Ovary (tissue), 10 donors: ENCODE measurements at places on chromosomes 6 and 20. TPM values are rescaled to one million over a fixed set of nuclear protein-coding genes. Genes with fewer than 3 reads are reported as not detected.

- H3K27me3 ChIP-seq = no peaks in the 10 kb centered on the region
- H3K36me3 ChIP-seq = no peaks in the 10 kb centered on the region
- no peak overlapping the region for H3K27ac ChIP-seq
- no peaks in the 10 kb centered on the region for H3K4me1 ChIP-seq
- H3K4me3 ChIP-seq = no peak overlapping the region
These were observed 80.4 kb upstream of the RIPOR2 start for GRCh38 chr6:25016014-25016720.

- H3K27ac ChIP-seq = peak overlapping the region; percentile 18
- H3K27me3 ChIP-seq = no peaks in the 10 kb centered on the region
- no peak overlapping the region for H3K4me3 ChIP-seq
- no peak for DNase-seq
- H3K4me1 ChIP-seq = peaks cover 21% of the 10 kb centered on the region
These were observed 5.8 kb downstream of the IFNGR1 start for GRCh38 chr6:137213331-137213740.

DNA sequence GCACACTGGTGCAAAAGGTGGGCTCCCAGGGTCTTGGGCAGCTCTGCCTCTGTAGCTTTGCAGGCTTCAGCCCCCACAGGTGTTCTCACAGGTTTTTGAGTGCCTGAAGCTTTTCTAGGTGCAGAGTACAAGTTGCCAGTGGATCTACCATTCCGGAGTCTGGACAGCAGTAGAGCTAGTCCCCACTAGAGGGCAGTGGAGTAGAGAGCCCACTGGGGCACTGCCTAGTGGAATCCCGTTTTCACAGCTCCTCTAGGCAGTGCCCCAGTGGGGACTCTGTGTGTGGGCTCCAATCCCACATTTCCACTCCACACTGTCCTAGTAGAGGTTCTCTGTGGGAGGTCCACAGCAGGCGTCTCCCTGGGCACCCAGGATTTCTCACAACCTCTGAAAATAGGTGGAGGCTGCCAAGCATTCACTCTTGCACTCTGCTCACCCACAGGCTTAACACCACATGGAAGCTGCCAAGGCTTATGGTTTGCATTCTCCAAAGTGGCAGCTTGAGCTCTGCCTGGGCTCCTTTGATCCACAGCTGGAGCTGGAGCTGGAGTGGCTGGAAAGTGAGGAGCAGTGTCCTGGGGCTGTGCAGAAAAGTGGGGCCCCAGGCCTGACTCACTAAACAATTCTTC lies 86.3 kb upstream of the PROKR2 start:
- no peak overlapping the region for H3K27ac ChIP-seq
- no peaks in the 10 kb centered on the region for H3K4me1 ChIP-seq
- no peak overlapping the region for H3K4me3 ChIP-seq
- no peak for DNase-seq
- H3K27me3 ChIP-seq = no peaks in the 10 kb centered on the region

- no peak overlapping the region for H3K4me3 ChIP-seq
- H3K27ac ChIP-seq = no peak overlapping the region
- H3K36me3 ChIP-seq = no peaks in the 10 kb centered on the region
- H3K27me3 ChIP-seq = no peaks in the 10 kb centered on the region
- DNase-seq = no peak
- H3K4me1 ChIP-seq = peaks cover 6% of the 10 kb centered on the region
These were observed 3.6 kb downstream of the FBXL4 start for GRCh38 chr6:98944168-98944567.

DNA sequence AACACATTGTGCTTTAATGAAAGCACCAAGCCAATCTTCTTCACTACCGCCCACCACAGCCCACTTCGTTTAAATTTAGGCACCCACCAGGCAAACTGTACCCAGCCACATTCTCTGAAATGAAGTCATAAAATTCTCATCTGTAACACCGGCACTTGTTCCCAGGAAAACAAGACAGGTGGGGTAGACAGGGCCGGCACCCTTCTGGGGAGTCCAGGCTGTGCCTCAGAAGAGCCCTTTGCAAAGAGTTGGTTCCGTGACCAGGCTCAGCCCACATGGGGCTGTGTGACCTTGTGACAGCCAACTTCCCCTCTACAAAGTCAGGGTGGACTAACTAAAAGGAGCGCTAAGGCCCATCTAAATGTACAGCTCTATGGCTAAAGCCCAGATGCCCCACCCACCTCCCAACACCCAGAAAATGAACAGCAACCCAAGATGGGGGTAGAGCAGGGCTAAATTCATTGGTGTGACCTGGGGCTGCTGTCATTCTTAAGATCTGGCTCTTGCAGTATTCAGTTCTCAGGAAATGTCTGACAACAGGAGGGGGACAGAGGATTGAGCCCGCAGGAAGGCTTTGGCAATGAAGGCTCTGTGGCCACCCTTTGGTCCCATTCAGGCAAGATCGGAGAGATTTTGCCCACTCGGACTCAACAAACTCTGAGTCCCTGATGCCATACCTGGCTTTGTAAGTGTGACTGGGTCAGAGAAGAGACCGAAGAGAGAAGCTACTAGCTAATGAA lies 56.7 kb downstream of the TRERF1 start:
- H3K4me1 ChIP-seq = no peaks in the 10 kb centered on the region
- H3K27ac ChIP-seq = no peak overlapping the region
- H3K36me3 ChIP-seq = no peaks in the 10 kb centered on the region
- H3K27me3 ChIP-seq = no peaks in the 10 kb centered on the region

The SCRT2 gene
- not detected for total RNA-seq

- H3K27me3 ChIP-seq = no peaks in the 10 kb centered on the region
- H3K27ac ChIP-seq = no peak overlapping the region
- no peaks in the 10 kb centered on the region for H3K4me1 ChIP-seq
- no peaks in the 10 kb centered on the region for H3K36me3 ChIP-seq
- DNase-seq = no peak
These were observed 458.7 kb upstream of the HSF2 start for GRCh38 chr6:121940728-121941127.

GRCh38 chr20:15411781-15412180 lies 1074.4 kb upstream of the FLRT3 start:
- no peak overlapping the region for H3K27ac ChIP-seq
- no peaks in the 10 kb centered on the region for H3K27me3 ChIP-seq
- DNase-seq = no peak
- no peaks in the 10 kb centered on the region for H3K36me3 ChIP-seq
- H3K4me3 ChIP-seq = no peak overlapping the region

DNA sequence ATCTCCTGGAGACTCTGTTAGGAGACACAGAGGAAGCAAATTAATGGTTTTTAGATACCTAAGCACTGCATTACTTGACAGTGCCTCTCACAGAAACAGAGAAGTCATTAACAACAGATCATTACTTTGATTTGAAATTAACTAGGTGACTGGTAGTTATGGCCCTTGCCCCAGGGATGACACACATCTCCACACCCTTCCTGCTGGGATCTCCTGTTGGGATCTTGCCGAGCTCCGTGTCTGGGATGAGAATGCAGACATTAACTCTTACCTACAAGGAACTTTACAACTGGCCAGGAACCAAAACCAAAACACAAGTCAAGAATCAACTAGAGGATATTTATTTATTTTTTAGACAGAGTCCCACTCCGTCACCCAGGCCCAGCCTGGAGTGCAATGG lies 2.2 kb upstream of the PRELID3B start:
- H3K4me1 ChIP-seq = peaks cover 8% of the 10 kb centered on the region
- no peaks in the 10 kb centered on the region for H3K27me3 ChIP-seq
- no peak overlapping the region for H3K4me3 ChIP-seq
- H3K36me3 ChIP-seq = no peaks in the 10 kb centered on the region

The THEMIS gene
- 0.38 TPM for total RNA-seq

The DUSP15 gene
- 9.3 TPM for total RNA-seq

DNA sequence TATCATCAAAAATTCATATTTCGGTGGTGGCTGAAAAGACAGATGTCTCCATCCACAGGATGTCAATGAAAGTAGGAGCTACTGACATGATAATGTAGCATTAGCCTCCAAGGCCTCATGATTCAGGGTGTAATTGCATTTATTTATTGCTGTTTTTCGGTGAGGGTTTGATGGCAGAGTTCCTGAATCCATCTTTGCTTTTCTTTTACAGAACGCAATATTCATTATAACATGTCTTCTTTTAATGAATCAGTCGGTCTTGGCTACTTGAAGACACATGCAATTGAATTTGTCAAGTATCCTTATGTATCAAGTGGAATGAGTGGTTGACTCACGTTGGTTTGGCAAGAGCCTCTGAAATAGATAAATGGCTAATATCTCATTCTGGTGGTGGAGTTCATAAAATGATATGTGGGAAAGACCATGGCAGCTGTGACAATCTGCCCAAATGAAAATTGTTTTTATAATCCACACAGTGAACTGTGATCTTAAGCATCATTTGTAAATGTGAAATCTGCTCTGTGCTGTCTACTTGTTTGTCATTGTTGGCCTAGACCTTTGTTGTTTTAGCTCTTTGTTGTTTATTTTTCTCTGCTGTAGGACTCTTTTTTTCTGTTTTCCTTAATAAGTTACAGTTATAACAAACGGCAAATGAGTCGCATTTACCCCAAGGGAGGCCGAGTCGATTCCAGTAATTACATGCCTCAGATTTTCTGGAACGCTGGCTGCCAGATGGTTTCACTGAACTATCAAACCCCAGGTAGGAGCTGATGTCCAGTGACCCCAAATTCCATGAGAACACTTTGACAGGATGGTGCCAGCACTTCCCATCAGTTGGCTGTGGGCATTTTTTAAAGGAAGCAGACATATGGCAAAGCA lies 105.7 kb upstream of the LAMP5 start:
- no peak for DNase-seq
- H3K27ac ChIP-seq = no peak overlapping the region
- H3K4me3 ChIP-seq = no peak overlapping the region
- no peaks in the 10 kb centered on the region for H3K27me3 ChIP-seq
- H3K4me1 ChIP-seq = no peaks in the 10 kb centered on the region

DNA sequence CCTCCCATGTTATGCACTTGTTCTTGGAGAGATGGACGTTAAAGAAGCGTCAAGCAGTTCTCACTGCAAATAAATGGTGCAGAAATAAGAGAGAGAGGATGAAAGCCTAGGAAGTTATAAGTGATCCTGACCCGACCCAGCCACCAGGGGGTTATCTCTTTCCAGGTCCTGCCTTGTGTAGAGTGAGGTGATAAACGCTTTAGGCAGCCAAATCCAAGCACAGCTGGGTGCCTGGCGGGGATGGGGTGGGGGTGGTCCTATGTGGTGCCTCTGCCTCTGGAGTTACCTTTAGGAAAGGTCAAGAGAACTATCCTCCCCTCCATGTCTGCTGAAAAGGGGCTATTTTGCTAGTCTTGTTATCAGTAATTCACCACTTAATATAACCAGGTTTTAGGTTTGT lies 9.2 kb upstream of the TFAP2A start:
- H3K27ac ChIP-seq = no peak overlapping the region
- no peak for DNase-seq
- no peaks in the 10 kb centered on the region for H3K27me3 ChIP-seq
- H3K4me1 ChIP-seq = peaks cover 3% of the 10 kb centered on the region

The CTCFL gene
- total RNA-seq = 0.28 TPM

DNA sequence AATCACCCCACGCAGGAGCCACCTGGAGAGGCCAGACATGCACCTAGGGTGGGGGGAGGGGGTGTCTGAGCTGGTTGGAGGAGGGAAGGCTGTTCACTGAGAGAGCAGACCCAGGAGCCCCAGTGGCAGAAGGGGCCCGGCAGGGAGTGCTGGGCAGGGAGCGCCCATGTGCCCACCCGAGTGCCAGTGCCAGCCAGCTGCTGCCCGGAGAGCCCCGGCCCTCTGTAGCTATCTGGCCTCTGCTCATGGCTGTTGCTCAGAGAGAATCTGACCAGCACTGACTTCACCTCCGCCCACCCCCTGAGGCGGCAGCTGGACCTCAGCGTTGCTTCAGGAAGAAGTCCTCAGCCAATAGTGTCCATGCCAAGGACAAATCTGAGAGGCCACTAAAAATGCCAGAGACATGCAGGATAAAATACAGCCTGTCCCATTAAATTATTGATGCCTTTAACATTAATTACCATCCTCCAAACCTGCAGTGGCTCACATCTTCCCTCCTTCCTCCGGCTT lies 22.8 kb downstream of the SLC17A9 start:
- H3K4me1 ChIP-seq = peaks cover 5% of the 10 kb centered on the region
- no peak overlapping the region for H3K4me3 ChIP-seq
- no peak overlapping the region for H3K27ac ChIP-seq
- no peak for DNase-seq
- H3K27me3 ChIP-seq = no peaks in the 10 kb centered on the region

DNA sequence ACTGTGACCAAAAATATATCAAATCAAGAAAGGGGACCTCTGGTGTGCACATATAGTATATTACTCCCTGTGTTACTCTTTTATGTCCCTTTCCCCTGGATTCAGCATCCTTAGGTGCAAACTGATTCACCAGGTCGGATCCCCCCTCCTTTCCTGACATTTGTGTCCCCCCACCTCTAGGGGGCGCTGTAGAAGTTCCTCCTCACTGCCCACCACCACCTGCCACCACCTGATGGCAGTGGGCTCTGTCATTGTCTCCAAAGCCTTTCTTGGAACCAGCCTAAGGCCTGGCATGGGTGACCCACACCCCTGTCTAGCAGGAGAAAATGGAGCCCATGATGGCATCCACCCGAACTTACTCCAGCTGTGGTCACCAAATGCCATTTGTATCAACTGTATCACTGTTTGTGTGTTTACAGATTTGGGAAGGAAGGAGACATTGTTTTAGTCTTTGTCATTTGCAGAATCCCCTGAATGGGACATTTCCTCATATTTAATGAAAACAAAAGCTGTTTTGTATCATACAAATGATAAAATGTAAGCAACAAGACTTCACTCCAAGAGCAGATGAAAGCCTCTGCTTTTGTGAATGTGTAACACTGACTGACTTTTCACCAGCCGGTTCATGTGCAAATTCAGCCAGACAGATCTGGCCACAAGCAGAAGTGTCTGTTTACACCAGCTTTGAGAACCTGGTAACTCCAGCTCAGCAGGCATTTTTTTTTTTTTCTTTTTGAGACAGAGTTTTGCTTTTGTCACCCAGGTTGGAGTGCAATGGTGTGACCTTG lies 66.2 kb downstream of the ARMC2 start:
- no peaks in the 10 kb centered on the region for H3K36me3 ChIP-seq
- no peaks in the 10 kb centered on the region for H3K27me3 ChIP-seq
- H3K4me3 ChIP-seq = no peak overlapping the region

DNA sequence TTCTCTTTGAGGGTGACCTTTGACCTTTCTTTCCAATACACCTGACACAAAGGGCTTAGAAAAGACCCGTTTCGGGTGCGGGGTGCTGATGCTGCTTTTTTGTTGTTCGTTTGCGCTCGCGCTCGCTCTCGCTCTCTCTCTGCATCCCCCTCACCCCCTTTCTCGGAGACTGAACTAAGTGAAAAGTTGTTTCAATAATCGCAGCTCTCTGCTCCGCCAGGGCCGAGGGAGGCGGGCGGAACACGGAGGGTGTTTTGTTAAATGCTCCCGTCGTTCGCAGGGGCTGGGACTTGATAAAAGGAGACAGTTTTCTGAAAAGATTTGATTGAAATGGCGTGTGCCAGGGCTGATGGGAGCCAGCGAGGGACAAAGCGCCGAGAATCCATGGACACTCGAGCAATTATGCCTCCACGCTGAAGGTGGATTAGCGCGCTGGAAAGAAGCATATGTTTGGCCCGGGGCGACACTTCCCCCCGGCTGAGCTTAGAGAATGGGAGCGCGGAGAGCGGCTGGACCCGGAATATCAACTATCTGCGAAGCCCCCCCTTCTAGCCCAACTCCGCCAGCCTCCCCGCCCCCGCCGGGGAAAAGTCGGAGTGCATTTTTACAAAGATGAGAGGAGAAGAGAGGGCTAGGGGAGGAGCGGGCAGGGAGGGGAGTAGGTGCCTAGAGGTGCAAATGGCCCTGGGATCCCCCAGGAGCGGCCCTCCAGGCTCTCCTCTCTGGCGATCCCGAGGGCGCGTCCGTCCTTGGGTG lies 25.0 kb downstream of the TFAP2A start:
- H3K27me3 ChIP-seq = peaks cover 2% of the 10 kb centered on the region
- no peaks in the 10 kb centered on the region for H3K4me1 ChIP-seq
- no peaks in the 10 kb centered on the region for H3K36me3 ChIP-seq
- no peak overlapping the region for H3K27ac ChIP-seq
- DNase-seq = no peak

The FABP7 gene
- total RNA-seq = not detected
